ENCODE measurements at places on chromosomes 1 and 21. TPM values are rescaled to one million over a fixed set of nuclear protein-coding genes. Genes with fewer than 3 reads are reported as not detected.

LRRC71 gene
- not detected for total RNA-seq

TOMM20 gene
- total RNA-seq = 114 TPM

SAMD11 gene
- 1.9 TPM for total RNA-seq

ADORA1 gene
- 7.3 TPM for total RNA-seq

BMP8B gene
- 1.5 TPM for total RNA-seq

LRRC38 gene
- 2.1 TPM for total RNA-seq

EVA1C gene
- total RNA-seq = 71.5 TPM

- DNase-seq = peak; percentile 67
Measured at GRCh38 chr1:39258146-39258924, 53.8 kb downstream of the MACF1 start.

- no peak for DNase-seq
Measured at GRCh38 chr21:16250273-16250672, 520.5 kb downstream of the USP25 start.

- DNase-seq = no peak
Measured at GRCh38 chr1:98887507-98887906, 117.2 kb downstream of the PLPPR5 start.

DNA sequence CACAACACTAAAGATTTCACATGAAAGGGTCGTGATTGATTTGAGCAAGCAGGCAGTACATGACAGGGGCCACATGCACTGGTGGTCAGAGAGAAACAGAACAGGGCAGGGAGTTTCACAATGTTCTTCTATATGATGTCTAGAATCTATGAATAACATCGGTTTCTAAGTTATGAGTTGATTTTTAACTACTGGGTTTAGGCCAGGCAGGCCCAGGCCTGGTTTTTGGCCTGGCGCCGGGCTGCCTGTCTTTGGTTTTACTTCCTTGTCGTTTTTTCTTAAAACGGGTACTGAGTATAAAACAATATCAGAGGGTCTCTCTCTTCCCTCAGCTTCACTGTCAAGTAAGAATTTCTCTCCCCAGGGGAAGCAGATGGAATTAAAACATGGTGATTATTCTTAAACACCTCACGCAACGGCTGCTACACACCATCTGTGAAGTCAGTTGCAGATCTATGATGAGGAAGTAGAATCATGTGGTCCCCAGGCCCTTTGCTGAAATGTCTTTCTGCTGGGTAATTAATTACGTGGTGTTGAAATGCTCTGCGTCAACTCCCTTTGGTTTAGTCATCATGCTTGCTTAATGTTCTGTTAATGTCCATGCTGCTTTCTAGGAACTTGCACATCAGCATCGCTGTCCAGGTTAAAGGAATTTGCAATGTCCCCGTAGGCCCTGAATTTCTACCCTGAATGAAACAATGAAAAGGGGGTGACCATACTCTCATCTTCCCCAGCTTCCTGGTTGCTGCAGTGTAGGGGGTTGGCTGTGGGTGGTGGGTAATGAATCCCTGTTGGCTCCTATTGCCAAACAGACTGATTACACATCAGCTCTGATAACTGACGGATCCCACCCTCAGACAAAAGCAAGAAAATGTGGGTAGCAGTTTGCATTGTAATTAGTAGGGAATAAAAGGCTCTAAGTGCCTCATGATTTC lies 70.3 kb downstream of the SERINC2 start:
- DNase-seq = no peak

- no peak for DNase-seq
Measured at GRCh38 chr1:88746916-88747315, 62.8 kb downstream of the PKN2 start.

GRCh38 chr1:153888533-153888932 lies 34.2 kb downstream of the GATAD2B start:
- DNase-seq = no peak

- no peak for DNase-seq
Measured at GRCh38 chr1:1609822-1610485, 5.3 kb upstream of the MIB2 start.

- DNase-seq = no peak
Measured at GRCh38 chr1:56331892-56332567, 247.3 kb downstream of the PLPP3 start.

DNA sequence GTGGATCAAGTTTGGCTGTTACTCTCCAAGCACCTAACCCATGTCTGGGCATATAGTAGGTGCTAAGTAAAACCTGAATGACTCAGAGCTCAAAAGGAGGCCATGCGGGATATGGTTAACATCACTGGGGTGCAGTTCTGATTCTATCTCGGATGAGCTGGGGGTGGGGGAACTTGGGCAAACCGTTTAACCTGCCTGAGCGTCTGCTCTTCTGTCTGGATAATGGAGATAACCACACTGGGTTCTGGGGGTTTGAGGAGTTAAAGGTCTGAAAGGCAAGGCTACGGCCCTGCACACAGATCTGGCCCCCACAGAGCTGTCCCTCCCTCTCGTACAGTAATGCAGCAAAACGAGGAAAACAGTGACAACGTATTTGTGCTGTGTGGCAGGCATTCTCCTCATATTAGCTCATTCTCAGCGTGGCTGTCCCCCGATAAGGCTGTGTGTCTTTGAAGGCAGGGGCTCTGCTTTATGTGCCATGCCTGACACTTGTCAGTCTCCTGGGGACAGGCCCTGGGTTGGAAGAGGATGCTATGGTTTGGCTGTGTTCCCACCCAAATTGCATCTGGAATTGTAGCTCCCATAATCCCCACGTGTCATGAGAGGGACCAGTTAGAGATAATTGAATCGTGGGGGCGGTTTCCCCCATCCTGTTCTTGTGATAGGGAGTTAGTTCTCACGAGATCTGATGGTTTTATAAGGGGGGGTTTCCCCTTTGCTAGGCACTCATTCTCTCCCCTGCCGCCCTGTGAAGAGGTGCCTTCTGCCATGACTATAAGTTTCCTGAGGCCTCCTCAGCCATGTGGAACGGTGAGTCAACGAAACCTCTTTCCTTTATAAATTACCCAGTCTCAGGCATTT lies 6.8 kb upstream of the ALDH4A1 start:
- no peak for DNase-seq

DNA sequence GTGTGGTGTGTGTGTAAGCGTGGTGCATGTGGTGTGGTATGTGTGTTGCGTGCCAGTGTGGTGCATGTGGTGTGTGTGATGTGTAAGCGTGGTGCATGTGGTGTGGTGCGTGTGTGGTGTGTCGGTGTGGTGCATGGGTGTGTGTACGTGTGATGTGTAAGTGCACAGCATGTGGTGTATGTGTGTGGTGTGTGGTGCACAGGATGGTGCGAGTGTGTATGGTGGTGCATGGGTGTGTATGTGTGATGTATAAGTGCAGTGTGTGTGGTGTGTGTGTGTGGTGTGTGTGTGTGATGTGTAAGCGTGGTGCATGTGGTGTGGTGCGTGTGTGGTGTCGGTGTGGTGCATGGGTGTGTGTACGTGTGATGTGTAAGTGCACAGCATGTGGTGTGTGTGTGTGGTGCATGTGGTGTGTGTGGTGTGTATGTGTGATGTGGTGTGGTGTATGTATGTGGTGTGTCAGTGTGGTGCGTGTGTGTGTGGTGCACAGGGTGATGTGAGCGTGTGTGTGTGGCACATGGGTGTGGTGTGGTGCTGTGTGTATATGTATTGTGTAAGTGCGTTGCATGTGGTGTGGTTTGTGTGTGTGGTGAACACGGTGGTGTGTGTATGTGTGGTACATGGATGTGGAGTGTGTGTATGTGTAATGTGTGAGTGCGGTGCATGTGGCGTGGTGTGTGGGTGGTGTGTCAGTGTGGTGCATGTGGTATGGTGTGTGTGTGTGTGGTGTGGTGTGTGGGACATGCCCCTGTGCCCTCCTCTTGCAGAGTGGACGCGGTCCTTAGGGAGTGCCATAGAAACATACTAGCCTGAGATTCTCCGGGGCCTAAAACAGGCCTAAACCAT lies 1.1 kb upstream of the C2CD2 start:
- no peak for DNase-seq

DNA sequence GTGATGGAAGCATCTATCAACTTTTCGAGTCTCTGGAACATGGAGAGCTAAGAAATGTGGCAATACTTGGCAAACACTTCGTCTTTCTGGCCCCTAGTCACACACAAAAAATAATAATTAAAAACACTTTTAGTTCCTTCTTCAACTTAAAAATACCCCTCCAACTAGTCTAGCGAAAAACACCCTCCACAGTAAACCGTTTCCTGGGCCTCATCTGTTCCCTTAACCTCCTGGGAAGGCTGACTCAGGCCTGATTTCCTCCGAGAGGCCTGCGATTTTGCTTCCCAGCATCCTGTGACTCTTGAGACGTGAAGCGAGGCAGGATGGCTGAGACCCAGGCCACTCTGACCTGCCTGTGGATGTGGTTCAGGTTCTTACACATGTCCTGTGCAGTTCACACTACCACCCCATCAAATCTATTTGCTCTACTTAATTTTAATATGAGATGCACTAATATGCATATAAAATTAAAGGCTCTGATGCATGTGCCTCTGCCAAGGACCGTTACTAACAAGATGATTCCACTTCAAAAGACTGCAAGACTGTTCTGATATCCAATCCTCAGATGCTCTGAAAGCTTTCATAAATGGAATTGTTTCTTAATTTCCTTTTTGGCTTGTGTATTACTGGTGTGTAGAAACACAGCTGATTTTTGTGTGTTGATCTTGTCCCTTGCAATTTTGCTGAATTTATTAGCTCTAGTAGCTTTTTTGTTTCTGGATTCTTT lies 3.5 kb downstream of the NAV1 start:
- DNase-seq = peak; percentile 87

DNA sequence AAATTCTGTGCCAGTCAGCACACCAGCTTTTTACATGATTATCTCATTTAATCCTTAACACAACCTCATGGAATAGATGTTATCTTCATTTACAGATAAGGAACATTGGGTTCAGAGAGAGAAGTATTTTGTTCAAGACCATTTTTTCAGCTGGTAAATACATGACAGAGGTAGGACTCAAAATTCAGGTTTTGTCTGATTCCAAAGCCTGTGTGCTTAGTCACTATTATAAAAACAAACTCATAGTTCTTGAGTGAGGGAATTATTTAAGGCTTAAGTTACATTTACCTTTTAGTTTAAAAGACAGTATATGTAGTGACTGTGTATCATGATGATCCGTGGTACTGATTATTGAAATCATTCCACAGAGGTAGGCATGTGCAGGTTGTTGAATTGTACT lies 125.2 kb downstream of the MAGI3 start:
- DNase-seq = no peak

DNA sequence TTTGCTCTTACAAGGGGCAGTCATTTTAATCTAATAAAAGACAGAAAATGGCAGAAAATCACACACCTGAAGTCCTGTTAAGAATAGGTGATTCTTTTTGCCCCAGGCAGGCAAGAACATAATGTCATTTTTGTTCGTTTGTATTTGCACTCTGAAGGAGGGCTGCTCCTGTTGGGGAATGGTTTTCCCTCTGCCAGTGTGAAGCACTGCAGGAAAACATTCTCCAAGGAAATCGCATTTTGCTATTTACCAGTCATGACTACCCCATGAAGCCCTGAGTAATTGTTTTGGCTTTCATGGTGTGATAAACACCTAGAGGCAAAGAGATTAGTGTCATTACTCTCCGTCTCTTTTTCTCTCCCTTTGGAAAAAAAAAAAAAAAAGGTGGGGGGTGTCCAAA lies 345.5 kb downstream of the NTNG1 start:
- no peak for DNase-seq

DNA sequence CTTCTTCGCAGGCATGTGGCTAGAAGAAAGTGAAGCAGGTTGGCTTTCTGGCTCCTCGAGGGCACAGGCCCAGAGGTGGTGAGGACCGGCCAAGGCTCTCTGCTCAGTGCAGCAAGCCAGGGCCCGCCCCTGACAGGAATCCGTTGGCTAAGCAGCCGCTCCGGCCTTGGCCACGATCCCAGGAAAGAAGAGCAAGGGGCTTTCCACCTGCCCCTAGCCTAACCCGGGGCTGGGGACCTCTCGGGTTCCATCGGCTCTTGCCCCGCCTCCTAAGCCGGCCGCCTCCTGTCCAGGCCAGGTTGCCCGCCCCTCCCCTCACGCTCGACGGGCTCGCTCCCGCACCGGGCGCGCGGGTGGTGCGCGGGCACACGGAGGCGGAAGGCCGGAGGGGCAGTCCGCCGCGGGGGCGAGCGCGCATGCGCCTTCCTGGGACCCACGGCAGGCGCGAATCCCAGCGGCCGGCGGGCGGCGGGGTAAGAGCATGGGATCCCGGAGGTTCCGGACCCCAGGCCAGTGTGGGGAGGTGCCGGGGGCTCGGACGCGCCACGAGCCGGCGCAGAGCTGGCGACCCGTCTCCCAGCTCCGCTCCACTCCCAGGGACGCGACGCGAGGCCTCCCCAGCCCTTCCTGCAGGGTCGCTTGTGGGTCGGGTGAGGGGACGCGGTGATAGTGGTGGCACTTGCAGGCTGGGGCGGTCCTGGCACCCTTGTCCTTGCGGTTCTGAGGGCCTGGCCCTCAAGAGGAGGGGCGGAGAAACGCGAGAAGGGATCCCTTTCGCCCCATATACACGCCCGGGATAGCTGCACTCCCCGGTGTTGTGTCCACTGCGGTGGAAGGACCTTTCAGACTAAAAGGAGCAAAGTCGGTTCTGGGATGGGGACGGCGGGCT lies at the start of gene ALG6:
ALG6 (plus strand) TSS at position 413 of the 889 bp plus-strand sequence. CDS start 3,351 bp downstream, outside the sequence.
- peak; percentile 87 for DNase-seq

- DNase-seq = no peak
Measured at GRCh38 chr1:43312212-43312623, 11.4 kb downstream of the TIE1 start.

- DNase-seq = peak; percentile 8
Measured at GRCh38 chr1:229318056-229318455, 24.8 kb downstream of the CCSAP start.

DNA sequence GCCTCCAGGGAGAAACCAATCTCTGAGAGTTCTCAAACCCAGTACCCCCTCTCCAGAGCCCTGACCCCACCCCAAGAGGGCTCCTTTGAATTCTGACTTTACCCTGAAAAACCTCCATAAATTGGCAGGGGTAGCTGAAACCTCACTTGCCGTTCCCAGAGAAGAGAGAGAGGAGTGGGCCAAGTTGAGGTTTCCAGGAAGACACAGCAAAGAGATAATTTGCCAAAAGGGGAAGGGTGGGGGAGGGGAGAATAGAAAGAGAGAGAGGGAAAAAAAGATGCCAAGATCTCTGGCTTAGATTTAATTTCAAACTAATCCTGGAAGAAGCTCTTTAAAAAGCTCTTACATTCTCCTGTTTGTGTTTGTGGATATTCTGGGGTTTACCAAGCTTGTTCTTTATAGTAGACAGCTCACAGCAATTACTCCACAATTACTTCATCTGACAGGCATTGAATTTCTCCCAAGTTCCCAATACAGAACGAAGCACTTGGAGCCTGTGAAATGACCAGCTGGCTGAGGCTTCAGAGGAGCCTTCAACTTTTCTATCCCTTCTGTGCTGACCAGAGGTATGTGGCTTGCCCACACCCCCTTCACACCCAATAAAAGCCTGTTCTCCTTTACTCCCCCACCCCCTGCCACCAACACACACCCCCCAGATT lies 1.1 kb upstream of the GRHL3 start:
- no peak for DNase-seq

DNA sequence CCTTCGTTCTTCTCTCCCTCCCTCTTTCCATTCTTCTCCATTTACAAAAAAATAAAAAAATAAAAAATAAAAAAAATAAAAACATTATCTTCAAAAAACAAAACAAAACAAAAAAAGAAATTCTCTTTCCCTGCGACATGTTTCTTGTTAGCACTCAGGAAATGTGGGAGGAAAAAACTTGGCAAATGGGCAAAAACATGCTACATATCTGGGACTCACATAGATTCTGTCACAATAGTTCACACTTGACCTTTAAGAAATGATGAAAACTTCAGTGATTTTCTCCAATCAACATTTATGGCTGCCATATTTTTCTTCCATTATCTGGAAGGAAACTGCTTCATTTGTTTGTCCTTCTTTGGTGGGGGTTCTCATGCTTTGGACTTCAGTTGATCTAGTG lies 109.3 kb downstream of the PRKAB2 start:
- DNase-seq = no peak

GRCh38 chr1:96520579-96520947 lies 201.0 kb upstream of the PTBP2 start:
- DNase-seq = peak; percentile 44

- DNase-seq = no peak
Measured at GRCh38 chr1:103267893-103268292, 159.6 kb upstream of the COL11A1 start.

Data from lower leg skin (tissue), 4 donors.